ENCODE measurements at places on chromosomes 3 and 15.

DNA sequence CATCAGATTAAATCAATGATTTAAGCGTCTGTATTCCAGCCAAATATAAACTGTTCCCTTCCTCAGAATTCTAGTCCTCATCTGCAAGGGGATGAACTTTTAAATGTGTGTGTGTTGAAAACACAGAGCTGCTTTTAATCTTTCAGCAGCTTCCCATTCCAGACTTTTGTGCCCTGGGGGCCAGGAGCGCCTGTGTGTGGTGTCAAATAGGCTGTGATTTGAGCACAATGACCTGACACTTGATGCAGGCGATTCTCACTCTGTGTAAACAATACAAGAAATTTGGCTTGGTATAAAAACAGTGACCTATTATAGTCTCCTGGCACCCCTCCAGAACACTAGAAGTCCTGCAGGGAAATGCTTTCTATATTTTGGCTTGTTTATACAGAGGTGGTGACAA lies 274.6 kb upstream of the ROPN1 start:
- no peak for DNase-seq

DNA sequence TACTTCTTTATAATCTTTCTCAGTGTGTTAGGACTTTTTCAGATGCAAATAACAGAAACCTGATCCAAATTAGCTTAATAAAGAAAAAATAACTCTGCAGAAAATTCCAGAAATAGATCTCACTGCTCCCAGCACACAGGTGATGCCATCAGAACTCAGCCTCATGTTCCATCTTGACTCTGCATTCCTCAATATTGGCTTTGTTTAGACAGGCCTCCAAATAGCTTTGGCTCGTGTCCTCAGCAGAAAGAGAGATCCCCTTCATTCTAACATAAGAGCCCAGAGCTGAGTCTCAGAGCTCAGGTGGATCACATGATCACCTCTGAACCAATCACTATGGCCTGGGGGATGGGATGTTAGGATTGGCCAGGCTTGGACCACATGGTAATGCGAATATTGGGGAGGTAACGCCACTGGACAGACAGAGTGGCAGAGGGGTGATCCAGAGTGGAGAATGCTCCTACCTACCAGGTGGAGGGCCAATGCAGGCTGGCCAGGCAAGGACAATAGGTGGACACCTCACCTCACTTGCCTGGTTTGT lies 46.6 kb upstream of the TBC1D21 start:
- DNase-seq = no peak

DNA sequence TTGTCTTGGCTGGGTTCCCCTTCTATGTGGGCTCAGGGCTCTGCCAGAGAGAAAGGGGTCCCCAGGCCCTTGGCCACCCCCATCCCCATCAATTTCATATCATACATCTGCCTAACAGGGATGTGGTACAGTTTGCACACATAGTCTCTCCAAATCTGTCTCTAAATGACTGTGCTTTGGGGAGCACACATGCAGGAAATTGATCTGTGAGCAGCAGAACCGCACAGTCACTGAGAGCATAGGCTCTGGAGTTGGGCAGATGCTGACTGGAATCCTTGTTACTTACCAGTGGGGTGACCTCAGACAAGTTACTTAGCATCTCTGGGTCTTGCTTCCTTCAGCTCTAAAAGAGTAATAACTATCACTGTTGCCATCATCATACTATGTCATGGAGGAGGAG lies 273.9 kb downstream of the ABHD5 start:
- DNase-seq = no peak

DNA sequence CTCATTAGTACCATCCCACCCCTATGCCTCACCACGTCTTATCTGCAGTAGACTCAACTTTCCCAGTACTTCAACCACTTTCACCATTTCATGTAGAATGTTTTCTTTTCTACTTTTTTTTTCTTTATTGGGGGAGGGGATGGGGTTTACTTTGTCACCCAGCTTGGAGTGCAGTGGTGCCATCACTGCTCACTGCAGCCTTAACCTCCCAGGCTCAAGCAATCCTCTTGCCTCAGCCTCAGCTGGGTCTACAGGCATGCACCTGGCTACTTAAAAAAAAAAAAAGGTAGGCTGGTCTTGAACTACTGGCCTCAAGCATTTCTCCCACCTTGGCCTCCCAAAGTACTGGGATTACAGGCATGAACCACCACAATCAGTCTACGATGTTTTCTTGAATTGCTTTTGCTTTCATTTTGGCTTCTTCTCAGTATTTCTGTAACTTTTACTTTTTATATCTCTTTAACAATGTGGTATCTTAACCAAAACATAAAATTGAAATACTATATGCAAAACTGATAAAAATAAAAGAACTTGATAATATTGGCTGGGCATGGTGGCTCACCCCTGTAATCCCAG lies 44.9 kb upstream of the CHL1 start:
- DNase-seq = no peak

GRCh38 chr15:74275957-74276356 lies 39.8 kb downstream of the CCDC33 start:
- no peak for DNase-seq

DNA sequence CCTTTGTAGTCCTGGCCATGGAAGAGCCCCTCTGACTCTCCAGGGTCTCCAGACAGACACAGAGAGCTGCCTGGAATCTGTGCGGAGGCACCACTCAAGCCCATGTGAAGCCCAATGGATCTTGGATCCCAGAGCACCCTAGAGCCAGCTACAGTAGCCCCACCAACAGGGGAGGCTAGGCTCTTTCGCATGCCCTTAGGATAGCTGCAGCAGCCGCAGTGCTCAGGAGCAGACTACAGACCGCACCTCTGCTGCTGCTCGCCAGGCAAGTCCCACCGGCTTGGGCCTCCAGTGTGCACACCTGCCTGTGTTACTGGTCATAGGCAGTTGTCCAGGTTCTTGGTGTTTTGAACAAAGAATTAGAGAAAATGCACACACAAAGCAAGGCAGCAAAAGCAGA lies 131.6 kb downstream of the SPATA16 start:
- DNase-seq = no peak

- no peak for DNase-seq
These were observed 21.0 kb downstream of the ZDHHC3 start for GRCh38 chr3:44954962-44955361.

- no peak for DNase-seq
These were observed 1.4 kb downstream of the TNIK start for GRCh38 chr3:171458864-171459136.

DNA sequence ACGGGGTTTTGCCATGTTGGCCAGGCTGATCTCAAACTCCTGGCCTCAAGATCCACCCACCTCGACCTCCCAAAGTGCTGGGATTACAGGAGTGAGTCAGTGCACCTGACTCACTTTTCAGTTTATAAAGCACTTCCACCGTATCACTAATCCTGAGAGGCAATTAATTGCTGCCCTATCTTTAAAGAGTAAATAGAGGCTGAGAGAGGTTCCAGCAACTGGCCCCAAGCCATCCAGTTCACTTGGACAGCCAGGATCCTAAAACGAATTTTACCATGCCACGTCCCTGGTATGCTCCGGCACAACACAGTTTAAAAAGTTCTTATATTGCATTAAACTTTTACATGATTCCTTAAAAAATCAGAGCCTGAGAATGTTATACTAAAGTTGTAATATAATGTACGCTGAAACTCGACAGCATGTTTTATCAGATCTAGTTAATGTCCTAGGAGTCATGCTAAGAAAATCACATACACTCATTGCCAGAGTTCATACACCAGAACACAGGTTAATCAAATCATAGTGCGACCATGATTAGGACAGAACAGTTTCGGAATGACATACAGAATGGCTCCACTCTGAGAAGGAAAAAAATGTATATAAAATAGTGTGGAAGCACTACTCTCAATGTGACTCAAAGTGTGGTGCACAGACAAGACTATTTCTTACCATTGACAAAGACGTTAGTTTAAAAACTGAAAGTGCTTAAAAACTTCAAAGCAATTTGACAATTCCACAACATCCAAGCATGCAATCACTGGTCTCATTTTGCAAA lies 125.4 kb downstream of the ULK4 start:
- DNase-seq = peak; percentile 20

GRCh38 chr3:125175295-125176078 lies 37.1 kb downstream of the SLC12A8 start:
- DNase-seq = no peak

DNA sequence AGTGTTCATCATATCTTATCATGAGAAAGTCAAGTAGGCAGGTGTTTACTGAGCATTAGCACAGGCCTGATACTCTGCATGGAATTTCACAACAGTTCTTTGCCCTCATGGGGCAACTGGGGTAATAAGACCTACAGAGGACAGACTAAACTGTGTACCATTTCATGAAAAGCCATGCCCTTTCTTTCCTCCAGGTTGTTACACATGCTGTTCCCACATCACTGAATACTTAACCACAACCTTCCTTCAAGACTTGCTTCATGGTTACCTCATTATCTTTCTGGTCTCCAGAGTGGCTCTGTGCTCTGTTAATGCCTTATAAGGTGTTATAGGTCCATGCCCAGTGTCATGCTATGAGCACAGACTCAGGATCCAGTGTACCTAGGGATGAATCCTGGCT lies 28.2 kb upstream of the RSL24D1 start:
- DNase-seq = no peak

GRCh38 chr15:35260941-35261340 lies 175.8 kb upstream of the NANOGP8 start:
- DNase-seq = no peak

DNA sequence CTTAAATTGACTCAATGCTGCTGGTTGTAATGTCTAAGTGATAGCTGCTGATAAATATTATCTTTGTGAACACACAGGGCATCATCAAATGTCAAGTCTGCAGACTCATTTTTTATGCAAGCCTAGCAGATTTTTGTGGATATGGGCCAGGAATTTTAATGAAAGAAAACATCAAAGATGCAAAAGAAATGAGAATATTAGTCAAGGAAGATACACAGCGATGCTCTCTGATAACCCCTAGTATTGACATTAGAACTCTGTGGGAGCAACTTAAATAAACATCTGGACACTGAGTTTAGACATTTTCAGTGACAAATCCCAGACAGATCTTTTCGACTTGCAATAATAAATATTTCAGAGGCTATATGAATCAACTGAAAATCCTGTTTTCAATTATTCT lies 28.3 kb downstream of the POLR2M start:
- DNase-seq = no peak

DNA sequence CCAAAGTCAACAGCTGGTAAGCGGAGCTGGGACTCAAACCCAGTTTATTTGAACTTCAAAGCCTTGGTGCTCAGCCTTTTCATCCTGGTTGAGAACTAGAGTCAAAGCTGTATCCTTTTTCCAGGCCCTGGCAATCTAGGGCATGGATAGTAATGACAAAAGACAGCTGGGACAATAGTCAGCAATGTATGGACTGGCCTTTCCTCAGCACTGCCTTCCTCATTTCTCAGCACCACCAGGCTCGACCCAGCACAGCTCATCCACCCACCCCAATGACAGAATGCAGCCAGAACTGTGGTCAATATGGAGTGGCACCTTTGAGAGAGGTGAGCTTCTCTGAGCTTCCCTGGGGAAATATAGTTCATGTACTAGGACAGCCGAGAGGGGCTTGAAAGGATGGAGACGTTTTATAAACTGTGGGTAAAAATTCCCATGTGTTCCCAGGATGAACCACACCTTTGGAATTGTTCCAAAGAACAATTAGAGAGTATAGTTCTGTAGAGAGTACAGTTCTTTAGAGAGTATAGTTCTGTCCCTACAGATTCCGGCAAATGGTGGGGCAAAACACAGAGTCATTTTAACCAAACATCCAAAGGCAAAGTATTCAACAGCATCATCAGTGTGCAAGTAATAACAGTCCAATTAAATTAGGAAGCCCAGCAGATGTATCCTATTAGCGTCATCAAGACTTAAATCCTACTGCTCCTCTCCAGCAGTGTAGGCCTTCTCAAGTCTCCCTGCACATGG lies 30.2 kb upstream of the IREB2 start:
- no peak for DNase-seq

DNA sequence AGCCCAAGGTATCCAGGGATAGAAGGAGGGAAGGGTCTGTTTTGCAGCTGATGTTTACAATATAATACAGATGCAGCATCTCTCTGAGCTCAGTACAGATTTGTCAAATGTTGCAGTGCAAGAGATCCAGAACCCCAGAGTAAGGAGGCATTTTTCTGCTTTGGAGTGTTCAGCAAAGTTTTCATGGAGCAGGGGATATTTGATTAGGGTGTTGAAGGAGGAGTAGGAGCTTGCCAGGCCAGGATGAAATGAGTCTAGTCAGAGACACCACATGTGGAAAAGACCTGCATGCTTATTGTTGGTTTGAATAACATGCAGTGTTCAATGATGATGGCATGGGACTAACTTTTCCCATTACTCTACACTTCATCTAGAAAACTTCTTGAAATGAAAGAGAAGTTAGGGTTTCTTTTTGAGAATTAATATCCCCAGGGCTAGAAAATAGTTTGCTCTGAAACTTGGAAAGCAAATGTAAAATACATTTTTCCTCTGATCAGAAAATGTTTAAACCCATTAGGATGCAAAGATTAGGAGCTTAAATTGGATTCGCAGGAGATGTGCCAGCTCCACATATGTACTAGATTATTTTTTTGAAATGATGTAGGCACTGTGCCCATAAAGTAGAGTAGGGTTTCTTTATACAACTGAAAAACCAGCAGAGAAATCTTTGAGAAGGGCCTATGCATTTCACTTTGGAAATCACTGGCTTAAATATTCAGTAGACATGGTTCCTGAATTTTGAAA lies 243.8 kb downstream of the CACNA2D3 start:
- no peak for DNase-seq

GRCh38 chr3:111904376-111905241 lies 45.5 kb downstream of the PHLDB2 start:
- no peak for DNase-seq

DNA sequence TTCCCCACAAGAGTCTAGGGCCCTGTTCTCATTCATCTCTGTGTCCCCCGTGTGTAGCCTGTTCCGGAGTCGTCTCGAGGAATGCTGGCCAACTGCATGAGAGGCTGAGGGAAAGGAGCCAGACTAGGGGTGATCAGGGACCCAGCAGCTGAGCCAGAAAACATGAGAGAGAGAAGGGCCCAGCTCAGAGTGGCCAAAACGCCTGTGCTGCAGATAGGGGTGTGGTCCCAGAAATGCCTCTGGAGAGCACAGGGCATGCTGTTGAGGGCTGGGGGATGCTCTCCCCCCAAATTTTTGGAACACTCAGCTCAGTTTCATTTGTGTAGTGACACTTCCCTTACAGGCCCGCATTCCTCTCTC lies 14.1 kb downstream of the CYP1A2 start:
- DNase-seq = no peak

DNA sequence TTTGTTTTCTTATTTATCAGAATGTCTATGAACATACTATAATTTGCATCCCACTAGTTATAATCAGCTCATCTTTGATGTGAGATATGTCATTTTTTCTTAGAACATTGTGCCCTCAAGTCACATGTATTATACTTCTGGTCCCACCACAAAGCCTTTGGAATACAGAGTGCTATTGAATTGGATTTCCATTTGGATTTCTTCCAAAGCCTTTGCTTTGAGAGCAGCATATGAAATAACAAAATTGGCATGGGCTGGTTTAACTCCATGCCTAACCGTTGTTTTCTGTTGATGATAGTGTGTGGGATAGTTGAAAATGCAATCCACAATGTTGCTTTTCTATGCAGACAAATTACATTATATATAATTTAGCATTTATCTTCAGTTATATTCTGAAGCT lies 284.5 kb upstream of the PLSCR5 start:
- DNase-seq = no peak

- DNase-seq = no peak
These were observed 155.9 kb upstream of the LPP start for GRCh38 chr3:187997946-187998561.

- DNase-seq = no peak
These were observed 17.9 kb upstream of the RPP14 start for GRCh38 chr3:58288011-58288728.
